ENCODE measurements at places on chromosomes 11 and 22.
A peak's percentile ranks its signal among the peaks of the same experiment; 100 is the strongest.

GRCh38 chr11:68446046-68446725 is 14.4 kb upstream of the PPP6R3 start:
- DNase-seq, result no peak

- no peak for DNase-seq
These were observed 700 bp upstream of the DEPDC5 start for GRCh38 chr22:31753005-31753633.

GRCh38 chr22:49604732-49605302 is 222.9 kb downstream of the BRD1 start:
- DNase-seq, result no peak

GRCh38 chr11:45041596-45041995 is 90.9 kb upstream of the TP53I11 start:
- no peak for DNase-seq

GRCh38 chr22:19889951-19890350 is 35.3 kb upstream of the GNB1L start:
- no peak for DNase-seq

- no peak for DNase-seq
These were observed 67.5 kb downstream of the PACSIN2 start for GRCh38 chr22:42947211-42947990.

- no peak for DNase-seq
These were observed 28.7 kb downstream of the MOB2 start for GRCh38 chr11:1457856-1458255.

DNA sequence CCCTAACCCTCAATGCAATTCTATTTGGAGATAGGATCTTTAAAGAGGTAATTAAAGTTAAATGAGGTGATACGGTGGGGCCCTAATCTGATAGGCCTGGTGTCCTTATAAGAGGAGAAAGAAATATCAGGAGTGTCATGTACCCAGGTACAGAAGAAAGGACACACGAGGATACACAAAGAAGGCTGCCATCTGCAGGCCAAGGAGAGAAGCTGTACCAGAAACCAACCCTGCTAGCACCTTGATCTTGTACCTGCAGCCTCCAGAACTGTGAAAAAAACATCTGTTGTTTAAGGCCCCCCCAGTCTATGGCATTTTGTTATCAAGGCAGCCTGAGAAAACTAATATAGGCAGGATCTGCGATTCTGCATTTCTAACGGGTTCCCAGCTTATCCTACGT is 44.2 kb downstream of the FBXO7 start:
- DNase-seq, result no peak

DNA sequence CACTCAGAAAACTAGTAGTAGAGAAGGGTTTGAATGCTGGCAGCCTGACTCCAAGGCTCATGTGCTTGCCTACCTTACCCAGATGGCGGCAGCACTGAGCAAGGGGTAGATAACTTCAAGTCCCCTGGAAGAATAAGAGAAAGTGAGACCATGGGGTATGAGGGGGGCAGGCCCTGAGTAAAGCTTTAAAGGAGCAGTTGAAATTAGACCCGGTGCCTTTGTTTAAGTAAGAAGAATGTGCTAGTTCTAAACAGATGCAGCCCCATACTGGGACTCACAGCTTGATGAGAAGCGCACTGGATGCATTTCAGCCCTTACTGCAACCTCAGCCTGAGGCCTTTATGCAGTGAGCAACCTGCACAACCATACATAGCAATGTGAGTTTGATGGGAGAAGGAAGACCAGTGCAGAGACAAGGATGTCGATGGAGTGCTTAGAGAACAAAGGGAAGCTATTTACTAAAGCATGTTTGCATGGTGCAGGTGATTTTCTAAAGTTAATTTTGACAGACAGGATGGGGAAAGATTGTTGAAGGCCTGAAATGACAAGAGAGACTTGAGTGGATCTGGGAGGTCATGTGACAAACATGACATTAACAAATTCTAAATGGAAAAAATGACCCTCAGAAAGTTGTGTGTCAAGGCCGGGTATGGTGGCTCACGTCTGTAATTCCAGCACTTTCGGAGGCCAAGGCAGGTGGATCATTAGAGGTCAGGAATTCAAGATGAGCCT is 27.1 kb upstream of the TMA7B start:
- DNase-seq, result peak; percentile 39

DNA sequence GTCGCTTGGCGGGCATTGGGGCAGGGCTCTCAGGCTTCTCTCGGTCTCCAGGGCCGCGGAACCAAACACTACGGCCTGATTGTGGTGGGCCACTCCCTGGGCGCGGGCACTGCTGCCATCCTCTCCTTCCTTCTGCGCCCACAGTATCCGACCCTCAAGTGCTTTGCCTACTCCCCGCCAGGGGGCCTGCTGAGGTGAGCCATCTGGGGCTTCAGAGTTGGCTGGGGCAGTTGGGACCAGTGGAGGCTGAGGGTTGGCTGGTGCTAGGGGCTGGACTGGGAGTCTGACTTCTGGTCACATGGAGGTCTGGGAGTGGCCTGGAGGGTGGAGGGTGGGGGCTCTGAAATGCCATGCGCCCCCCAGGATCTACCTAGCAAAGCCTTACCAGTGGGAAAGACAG is 15.3 kb upstream of the MYRF start:
- DNase-seq, result no peak

DNA sequence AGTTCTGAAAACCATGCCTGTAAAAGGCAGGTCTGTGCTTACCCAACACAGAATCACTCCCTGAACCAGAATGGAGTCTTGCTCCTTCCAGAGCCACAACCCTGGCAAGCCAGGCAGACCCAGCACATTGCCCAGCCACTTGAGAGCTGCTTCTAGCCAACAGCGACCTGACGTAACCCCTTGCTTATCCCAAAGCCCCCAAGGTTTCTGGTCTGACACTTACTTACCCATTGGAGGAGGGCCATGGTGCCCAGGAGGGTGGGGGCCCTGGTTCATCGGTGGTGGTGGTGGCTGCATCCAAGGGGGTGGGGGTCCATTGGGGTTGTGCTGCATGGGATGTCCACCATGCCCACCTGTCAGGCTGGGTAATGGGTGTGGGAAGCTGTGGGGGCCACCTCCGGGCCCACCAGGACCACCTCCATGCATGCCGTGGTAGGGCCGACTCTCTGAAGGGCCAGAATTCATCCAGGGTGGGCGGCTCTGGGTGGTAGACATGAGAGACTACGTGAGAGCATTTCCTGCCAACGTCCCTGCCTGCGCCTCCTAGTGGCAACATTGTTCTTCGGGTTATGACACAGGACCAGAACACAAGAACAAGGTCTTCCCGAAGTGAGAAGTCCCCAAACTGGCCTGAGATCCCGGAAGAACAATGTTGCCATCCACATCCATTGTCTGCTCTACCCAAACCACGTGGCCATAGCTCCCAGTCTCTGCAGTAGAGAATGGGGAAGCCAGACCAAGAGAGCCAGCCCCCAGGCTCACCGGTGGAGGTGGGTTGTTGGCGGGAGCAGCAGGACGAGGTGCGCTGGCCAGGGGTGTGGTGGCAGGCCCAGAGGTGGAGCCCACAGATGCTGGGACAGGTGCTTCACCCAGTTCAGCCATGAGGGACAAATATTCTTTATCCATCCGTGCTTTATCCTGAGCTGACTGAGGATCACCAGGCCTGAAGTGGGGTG is 7.8 kb upstream of the PYGM start:
- DNase-seq, result no peak

GRCh38 chr11:122754553-122755322 is 83.6 kb upstream of the CRTAM start:
- DNase-seq, result no peak

DNA sequence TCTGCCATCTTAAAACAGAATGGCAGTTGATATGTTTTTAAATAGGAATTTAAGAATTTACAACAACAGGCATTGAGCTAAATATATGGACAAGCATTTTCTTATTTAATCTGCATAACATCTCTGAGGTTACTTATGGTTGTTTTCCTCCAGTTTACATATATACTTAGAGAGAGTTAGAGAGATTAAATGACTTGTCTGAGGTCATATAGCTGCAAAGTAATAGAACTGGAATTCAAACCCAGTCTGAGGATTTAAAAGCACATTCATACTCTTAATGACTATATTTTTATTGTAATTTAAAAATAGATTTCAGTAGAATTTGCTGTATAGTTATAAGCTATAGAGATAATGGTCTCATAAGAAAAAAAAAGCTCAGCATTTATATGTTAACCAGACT is 81.4 kb upstream of the GRIK4 start:
- DNase-seq, result no peak

DNA sequence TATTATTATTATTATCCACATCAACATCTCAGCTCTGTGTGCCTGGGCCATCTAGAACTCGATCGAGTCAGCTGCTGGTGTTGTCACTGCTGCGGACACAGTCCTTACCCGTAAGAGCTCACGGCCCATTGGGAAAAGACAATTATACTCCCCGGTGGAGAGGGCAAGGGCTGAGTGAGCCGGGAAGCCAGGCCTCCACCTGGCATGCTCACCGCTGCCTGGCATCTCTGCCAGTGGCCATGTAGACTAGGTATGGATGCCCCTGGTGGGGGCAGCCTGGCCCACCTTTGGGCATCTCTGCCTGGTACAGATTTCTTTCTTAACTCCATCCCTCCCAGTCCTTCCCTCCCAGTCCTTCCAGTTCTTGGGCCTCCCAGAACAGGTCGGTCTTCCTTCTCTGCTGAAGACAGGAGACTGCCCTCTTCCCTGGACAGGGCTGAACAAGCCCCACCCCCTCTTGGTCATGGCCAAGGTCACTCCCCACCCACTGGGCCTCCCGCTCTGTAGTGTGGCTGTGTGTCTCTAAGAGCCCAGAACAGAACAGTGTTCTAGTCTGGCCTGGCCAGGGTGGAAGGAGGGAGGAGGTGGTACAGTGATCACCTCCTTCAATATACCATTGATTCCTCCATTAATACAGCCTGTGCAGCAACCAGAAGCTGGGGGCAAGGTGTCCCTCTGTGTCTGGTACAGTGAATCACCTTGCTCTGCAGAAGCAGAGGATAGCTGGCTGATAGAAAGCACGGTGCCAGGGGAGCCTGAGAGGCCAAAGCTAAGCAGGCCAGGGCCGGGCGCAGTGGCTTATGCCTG is 57.7 kb downstream of the FLRT1 start:
- DNase-seq, result no peak

DNA sequence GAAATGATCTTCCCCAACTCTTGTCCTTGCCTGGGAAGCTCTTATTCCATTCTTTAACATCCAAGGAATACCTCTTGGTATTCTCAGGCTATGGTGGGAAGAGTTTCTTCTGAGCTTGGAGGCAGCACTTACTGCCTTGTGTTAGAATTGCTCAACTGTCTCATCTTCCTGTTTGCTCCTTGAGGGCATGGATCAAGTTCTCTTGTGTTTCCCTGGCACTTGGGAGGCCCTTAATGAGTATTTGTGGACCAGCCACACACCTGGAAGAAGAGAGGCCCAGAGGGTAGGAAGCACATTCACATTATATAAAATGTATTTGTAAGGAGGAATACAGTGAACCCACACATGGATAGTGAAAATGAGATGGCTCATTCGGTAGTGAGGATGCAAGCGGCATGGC is 3.4 kb upstream of the SORL1-AS1 start:
- DNase-seq, result no peak

DNA sequence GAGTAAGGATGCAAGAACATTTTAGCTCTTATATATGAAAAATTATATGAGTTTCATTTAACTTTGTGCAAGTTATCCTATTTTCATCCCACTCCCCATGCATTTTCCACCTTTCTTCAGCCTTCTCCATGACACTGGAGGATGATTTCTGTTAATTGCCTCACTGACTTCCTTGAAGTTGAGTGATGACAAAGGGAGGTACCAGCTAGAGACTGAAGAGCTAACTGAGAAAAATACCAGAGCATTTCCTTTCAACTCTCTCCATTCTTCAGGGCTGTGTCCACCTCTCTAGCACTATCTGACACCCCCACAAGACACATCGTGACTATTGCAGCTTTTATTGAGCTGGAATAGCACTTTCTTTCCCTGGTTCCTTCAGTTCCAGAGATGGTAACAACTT is 711.6 kb upstream of the LRRC4C start:
- DNase-seq, result no peak

GRCh38 chr22:21873619-21874018 is 6.2 kb upstream of the MAPK1 start:
- no peak for DNase-seq

- DNase-seq, result no peak
These were observed 703.9 kb upstream of the ANO3 start for GRCh38 chr11:25628030-25628429.

DNA sequence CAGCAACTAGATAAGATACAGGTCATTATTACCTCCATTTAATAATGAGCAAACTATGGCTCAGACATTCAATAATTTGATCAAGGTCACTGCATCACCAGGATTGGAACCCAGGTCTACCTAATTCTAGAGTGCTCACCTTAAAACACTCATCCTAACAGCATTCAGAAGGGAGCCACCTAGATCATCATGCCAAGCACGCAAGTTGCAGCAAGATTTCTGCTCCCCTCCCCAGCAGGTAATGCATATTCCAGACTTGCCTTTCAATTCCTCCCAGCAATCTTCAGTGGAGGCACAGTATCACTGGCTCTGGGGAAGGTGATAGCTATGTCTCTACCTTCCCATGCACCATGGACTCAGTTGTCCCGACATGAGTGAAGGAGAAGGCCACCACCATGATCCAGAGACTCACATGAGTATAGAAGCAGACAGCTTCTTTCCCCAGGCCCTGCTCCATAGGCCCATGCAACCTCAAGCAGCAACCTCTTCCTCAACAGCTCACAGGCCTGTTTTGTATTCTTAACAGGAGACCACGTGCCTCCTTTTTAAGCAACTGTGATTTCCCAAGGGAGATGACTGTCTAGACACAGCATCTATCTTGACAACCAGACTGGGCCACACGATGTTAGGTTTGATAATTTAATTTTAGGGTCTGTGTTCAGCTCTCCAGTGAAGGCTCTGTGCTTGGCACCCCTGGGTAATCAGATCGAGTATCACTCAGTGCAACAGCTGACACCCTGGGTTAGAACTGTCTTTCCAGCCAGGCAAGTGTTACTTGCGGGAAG is 36.4 kb downstream of the RAB30 start:
- no peak for DNase-seq

DNA sequence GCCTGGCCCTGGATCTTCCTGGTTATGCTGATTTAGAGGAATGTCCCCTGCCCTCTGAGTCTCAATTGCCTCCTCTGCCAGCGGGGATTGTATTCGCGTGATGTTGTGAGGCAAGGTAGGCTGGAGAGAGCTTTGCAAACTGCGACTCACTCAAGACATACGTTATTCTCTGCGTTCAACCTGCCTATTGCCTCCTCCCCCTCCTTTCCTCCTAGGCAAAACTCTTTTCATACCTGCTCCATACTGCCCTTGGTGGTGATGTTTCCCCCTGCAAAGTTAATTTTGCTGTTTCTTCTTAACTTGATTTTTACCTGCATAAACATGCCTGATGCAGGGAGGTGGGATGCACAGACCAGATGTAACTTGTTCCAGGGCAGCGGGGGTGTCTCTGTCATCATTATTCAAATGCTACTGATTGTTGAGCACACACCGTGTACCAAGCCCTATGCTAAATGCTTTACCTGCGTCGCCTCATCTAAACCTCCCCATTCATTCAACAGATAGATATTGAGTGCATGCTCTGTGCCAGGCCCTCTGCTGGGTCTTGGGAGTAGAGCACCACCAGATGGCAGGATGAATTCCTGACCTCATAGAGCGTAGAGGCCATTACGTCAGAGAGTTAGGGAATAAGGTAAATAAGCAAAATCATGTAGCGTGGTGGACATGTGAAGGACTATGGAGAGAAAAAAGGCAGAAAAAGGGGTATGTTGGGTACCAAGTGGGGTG is 29.0 kb downstream of the SGSM1 start:
- DNase-seq, result no peak
